ENCODE measurements at places on chromosomes 6 and 20. TPM values are rescaled to one million over a fixed set of nuclear protein-coding genes. Genes with fewer than 3 reads are reported as not detected.
A peak's percentile ranks its signal among the peaks of the same experiment; 100 is the strongest.

DNA sequence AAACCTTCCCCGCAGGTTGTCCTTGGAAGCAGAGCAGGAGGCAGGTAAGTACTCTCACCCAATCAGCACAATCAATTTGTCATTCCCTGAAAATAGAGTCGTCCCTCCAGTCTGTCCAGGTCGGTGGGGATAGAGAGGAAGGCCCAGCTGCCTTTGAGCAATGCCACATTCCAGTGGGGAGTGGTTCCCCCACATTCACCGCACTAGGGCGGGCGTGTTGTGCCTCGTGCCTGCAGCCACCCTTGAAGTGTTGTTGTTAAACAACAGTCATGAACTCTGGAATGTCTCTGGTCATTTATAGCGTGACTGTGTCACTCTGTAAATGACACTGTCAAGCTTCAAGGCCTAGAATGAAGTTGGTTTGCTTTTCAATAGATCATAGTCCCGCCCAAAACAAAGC, 33.4 kb downstream of the PRDM1 start:
- DNase-seq: no peak

The CLDN20 gene
- not detected for total RNA-seq

GRCh38 chr6:136092897-136093296, 157.2 kb downstream of the MTFR2 start:
- no peak for DNase-seq

- DNase-seq: no peak
These were observed 104.5 kb downstream of the CD24 start for GRCh38 chr6:106870069-106870468.

The HAO1 gene
- not detected for total RNA-seq

DNA sequence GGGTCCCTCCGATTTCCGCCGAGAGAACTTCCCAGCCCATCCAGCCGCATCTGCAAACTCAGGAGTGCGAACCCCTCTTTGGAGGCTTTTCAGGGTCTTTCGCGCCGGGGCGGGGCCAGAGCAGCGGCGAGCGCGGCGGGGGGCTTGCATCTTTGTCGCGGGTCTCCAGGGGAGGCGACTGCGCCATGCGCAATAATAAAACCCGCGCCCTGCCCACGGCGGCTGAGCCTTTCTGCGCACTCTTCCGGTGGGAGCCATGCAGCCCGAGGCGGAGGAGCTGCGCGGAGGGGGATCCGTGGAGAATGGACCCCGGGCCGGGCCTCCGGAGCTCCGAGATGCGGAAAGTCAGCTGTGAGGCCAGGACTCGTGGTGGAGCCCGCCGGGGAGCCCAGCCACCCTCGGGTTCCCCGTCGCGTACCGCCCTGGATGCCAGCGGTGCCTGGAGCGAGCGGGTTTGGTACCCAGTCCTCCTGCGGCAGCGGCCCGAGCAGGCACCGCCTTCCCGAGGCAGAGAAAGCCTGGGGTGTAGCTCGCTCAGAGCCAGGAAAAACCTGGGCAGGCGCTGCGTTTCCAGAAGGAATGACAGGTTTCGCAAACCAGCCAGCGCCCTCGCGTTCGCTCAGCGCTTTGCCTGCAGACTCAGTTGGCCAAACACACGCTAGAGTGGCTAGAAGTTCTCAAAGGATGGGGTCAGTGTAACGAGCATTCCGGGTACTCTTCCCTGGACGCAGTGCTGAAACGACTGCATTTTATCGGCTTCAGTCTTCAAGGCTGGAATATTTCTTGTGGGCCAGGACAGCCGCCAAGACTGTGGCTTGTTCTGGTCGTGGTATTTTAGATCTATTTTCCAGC, 1.2 kb downstream of the AKAP12 start:
- DNase-seq: peak; percentile 65

- DNase-seq: no peak
These were observed 121.4 kb upstream of the TRAF3IP2 start for GRCh38 chr6:111727041-111727440.

The DHX35 gene
- total RNA-seq: 17.7 TPM

The CTCFL gene
- 0.07 TPM for total RNA-seq

- DNase-seq: no peak
These were observed 95.4 kb upstream of the TENT5A start for GRCh38 chr6:81847866-81848265.

DNA sequence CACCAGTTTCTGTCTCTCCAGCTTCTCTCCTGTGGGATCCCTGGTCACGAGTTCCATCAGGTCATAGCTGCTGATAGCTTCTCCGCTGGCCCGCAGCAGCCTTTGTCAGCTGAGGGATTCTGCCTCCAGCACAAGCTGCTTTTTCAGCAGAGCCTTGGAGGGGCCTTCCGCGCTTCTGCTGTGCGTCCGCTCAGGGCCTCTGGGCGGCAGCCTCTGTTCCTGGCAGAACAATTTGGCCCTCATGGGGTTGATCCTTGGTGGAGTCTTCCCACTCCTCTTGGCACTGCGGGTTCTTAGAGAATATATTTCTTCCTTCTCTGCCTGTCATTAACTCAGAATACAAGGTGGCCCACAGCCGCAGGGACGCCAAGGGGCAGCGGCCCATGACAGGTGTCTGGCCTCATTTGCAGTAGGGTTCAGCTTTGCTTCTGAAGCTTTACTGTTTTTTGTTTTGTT, 158.8 kb downstream of the DTNBP1 start:
- DNase-seq: peak; percentile 55

The PERP gene
- 18.4 TPM for total RNA-seq

GRCh38 chr6:40535819-40536380, 51.3 kb downstream of the LRFN2 start:
- no peak for DNase-seq

DNA sequence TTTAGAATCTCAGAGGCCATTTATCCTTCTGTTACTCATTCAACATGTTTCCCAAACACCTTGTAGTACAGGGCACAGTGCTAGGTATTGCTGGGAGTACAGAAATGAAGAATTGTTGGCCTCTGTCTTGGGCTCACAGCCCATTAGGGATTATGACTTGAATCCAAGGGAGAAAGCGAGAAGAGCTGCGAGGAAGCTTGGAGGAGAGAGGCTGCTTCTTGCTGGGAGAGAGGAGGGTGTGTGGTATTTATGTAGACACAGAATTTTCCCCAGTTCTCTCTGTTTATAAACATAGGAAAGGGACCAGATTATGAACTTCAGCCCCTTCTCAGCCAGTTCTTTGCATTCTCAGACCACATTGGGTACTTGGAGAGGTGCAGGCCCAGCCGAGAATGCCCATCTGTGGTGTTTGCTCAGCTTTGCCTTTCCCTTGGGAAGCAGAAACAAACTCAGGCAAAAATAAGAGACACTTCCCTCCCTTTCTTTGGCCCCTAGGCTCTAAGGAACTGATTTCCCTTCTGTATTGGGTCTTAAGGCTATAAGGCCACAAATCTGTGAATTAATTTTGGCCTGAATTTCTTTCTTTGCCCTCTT, 17.9 kb downstream of the CHMP4B start:
- no peak for DNase-seq

Measured in uterus (tissue), 4 donors.